ENCODE measurements at places on chromosomes 2 and 18.

DNA sequence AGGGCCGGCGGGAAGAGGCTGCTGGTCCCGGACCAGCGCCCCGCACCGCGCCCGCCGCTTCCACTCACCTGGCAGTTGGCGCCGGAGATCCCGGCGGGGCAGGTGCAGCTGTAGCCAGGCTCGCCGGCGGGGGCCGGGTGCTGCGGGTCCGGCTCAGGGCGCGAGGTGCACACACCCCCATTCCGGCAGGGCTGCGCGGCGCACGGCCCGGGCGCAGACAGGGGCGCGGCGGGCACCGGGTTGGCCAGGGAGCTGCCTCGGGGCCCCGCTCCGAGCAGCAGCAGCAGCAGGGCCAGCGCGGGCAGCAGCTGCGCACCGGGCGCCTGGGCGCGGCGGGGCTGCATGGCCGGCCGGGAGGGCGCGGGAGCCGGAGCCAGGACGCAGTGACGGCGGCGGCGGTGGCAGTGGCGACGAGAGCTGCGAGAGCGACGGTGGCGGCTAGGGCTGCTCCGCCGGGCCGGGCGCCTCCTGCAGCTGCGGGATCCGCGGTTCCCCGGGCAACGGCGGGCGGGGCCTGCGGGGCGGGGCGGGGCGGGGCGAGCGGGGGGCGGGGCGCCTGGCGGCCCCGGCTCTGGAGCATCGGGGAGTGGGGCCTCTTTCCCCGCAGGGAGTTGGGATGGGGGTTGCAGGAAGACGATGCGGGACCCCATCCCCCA is at the start of gene DNER:
Gene DNER (minus strand): TSS at position 476 of the 656 bp plus-strand sequence. CDS start 132 bp downstream, at position 344.
- DNase-seq: peak; percentile 52

GRCh38 chr2:99181624-99182000 is 628 bp downstream of the MRPL30 start:
- no peak for DNase-seq

GRCh38 chr2:25587361-25587760 is 86.0 kb downstream of the DTNB start:
- DNase-seq: no peak

GRCh38 chr2:56510610-56511009 is 326.8 kb downstream of the CCDC85A start:
- no peak for DNase-seq

DNA sequence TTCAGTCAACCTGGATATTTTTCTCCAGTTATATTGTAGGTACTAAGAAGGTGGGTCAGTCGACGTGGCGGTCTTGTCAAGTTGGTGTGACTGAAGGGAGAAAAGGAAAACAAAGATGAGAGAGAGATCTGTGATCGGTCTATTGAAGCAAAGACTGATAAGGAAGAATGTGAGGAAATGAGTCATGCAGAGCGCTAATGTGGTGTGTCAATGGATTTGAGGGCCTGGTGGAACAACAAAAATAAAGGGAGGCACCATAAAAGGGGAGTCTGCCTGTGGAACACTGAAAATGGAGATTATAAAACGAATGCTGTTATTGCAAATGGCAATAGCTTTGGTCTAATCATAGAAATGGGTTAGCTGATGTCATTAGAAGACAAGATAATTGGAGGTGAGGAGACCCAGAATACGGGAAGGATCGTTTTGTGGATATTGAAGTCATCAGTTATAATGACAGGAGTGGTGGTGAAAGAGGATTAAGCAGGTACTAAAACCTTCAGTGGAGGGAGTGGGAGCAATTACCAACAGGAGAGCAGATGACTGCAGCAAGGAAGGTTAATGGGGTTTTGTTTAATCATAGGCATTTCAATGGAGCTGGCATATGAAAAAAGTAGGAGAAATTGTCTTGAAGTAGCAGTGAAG is 599.1 kb upstream of the FSHR start:
- DNase-seq: peak; percentile 59

DNA sequence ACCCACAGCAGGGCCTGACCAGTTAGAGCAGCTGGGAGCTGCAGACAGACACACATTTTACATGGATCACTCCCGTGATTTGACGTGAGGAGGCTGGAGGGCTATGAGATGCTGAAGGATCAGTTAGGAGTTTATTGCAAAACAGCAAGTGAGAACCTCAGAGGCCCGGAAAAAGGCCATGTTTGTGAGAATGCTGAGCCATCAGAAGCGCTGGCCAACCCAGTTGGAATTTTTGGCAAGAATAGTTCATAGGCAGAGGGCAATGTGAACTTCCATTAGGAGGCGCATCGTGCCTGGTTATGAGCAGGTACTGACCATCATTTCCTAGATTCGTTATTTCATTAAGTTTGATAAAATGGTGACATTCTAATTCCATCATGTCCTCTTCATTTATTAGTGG is 23.3 kb upstream of the LMAN1 start:
- DNase-seq: no peak

DNA sequence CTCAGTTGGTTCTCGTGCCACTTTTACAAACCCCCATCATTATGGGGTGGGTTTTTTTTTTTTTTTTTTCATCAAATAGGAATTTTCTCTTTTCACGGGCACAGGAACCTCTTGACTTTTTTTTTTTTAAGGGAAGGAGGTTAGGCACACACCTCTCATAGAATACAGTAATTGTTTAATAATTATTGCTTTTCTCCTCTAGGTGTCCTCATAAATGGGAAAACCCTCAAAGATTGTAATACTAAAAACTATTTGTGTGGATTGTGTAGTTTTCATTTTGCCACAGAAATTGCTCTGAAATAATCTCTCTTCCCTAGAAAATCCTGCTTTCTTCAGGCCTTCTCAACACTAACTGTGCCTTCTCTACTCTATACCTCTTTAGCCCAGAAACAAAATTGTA is 147.3 kb downstream of the GREB1L start:
- no peak for DNase-seq

GRCh38 chr18:23540867-23541266 is 37.6 kb downstream of the RMC1 start:
- no peak for DNase-seq

GRCh38 chr2:21939967-21940366 is 816.2 kb downstream of the TDRD15 start:
- DNase-seq: no peak

- no peak for DNase-seq
Measured at GRCh38 chr2:9666306-9666705, 35.5 kb upstream of the YWHAQ start.

DNA sequence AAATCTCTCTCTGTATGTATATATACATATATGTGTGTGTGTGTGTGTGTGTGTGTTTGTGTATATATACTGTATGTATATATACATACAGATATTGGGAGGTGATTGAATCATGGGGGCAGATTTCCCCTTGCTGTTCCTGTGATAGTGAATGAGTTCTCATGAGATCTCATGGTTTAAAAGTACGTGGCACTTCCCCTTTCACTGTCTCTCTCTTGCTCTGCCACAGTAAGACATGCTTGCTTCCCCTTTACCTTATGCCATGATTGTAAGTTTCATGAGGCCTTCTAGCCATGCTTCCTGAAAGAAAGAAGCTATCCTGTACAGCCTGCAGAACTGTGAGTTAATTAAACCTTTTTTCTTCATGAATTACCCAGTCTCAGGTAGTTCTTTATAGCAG is 18.8 kb upstream of the CCDC195 start:
- no peak for DNase-seq

GRCh38 chr2:9307535-9307934 is 100.9 kb downstream of the ASAP2 start:
- no peak for DNase-seq

DNA sequence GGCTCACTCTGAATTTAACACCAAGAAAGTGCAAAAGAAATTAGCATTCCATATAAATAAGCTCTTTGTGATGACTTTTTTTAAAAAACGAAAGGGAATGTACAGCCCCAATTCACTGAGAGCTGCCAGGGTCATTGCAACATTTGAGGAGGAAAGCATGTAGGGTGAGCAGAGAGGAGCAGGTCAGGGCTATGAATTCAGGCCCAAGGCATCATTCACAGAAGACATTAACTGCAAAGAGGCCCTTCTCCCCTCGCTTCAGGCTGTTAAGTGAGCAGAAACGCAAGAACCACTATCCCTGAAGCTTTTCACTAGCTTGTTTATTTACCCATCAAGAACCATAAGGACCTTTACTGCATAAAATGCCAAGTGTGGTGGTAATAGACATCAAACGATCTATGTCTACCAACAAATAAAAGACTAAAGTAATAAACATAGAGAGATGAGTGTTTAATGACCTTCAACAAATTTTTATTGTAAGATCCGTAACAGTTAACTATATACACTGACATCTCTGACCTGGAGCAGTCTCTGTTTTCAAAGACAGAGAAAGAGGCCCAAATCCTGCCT is 333.1 kb upstream of the HNRNPA3 start:
- no peak for DNase-seq

DNA sequence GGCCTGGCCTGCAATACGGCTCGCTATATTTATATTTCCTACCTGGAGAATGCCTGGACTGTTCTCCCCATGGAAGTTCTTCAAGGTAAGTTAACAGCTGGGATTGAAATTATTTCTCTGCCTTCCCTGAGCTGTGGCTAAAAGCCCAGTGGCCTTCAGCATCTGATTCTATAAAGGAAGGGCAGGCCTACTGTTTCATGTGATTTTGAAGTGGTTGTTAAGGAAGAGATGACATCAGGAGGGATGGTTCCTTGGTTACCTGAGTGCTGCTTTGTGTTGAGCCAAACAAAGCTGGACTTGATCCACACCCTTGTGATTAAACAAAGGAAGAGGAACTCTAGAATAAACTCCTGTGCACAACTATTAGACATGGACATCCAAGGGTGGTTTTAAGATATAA is 61.6 kb downstream of the MFSD6 start:
- DNase-seq: no peak

DNA sequence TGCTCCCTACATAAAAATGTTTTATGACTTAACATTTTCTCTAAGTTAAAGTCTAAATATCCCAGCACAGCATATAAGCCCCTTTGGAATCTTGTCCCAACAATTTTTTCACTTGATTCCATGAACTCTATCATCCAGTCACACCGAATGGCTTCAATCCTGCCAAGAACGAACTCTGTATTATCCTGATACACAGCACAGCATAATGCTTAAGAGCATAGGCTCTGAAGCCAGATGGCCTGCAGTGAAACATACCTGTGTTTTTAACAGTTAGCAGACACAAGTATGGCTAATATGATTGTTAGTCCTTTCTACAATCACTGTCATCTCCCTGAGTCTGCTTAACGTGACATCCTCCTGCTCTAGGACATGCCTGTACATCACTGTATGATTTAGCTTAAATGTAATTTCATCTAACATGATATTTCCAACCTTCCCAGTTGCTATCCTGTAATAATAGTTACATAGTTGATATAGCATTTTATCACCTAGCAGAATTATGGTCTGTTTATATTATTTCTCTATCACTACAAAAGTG is 669.5 kb downstream of the ERBB4 start:
- peak; percentile 9 for DNase-seq

DNA sequence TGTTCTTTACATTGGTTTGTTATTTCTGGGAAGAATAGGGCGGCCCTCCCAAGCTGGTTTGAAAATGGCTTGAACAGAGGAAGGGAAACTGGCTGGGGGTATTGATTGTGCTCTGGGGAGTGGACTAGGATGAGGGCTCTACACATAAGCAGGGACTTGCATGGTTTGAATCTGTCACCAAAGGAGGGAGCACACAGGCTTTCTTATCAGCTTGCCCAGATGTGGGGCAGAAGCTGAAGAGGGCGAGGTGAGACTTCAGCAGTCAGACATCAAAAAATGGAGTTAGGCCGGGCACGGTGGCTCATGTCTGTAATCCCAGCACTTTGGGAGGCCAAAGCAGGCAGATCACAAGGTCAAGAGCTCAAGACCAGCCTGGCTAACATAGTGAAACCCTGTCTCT is 7.2 kb upstream of the RAB12 start:
- DNase-seq: no peak

- DNase-seq: no peak
Measured at GRCh38 chr2:69119104-69119894, 106.3 kb downstream of the ANTXR1 start.

DNA sequence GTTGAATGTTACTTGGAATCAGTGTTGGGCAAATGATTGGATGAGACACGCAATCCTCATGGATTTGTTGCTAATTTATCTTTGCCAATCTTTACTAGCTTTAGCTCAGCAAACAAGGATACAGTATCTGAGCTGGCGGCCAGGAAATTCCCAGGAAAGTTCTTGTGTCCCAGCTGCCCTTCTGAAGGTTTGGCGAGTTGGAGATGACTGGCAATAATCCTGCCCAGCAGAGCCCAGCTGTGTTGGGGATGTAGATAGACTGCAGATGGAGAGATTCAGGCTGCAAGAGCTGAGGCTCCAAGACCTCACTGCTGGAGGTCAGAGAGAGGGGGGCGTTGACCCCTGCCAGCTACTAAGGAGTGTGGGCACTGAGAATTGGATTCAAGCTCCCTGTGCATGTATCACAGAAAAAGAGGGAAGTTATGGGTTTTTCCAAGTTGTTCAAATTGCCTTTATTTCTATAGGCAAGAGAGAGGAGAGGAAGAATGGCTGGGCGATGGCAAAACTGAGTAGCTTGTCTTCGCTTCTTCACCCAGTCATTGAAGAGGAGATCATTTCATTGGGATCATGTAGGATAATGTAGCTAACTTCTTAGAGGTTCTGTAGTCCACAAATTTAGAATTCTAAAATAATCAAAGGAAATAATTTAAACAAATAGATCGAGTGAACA is 506.8 kb upstream of the LRATD1 start:
- DNase-seq: no peak

GRCh38 chr2:10882568-10882967 is 29.2 kb upstream of the KCNF1 start:
- no peak for DNase-seq

DNA sequence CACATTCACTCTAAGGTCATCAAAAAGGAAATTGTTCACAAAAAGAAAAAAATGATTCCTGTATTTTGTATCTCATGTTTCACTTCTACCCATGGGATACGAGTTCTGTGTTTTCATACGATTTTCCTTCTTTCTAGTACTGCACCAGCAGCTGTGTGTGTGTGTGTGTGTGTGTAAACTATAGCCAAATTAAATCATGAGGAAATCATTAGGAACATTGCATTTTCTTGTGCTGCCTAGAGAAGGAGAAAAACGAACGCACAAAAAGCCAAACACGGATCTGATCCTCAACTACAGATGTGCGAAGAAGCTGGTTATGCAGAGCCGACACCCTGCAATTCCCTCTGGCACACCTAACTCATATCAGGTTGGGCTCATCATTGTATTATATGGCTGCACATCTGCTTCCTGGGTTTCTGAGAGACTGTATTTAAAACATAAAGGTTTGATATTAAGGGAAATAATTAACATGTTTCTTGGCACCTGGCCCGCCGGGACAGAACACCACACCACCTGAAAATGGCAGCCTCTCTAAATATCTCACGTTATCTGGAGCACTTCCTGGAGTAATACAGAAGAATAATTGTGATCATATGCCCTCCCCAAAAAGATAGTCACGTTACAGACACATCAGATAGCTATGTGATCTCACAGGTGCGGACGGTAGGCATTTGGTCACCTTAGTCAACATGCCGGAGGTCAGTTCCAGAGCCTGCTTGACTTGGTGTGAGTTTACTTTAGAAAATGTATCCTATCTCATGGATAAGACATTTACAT is 586.3 kb upstream of the SALL3 start:
- DNase-seq: no peak

GRCh38 chr2:134416637-134417036 is 162.8 kb downstream of the MGAT5 start:
- no peak for DNase-seq

GRCh38 chr2:64337314-64337713 is 116.6 kb upstream of the LGALSL start:
- DNase-seq: peak; percentile 48

- no peak for DNase-seq
Measured at GRCh38 chr2:129849559-129850160, 129.8 kb upstream of the RAB6C start.

Data from WERI-Rb-1 (cell line).